ENCODE measurements at places on chromosomes 3 and 15.

GRCh38 chr3:43870844-43871626 lies 180.3 kb downstream of the ABHD5 start:
- no peak for DNase-seq

DNA sequence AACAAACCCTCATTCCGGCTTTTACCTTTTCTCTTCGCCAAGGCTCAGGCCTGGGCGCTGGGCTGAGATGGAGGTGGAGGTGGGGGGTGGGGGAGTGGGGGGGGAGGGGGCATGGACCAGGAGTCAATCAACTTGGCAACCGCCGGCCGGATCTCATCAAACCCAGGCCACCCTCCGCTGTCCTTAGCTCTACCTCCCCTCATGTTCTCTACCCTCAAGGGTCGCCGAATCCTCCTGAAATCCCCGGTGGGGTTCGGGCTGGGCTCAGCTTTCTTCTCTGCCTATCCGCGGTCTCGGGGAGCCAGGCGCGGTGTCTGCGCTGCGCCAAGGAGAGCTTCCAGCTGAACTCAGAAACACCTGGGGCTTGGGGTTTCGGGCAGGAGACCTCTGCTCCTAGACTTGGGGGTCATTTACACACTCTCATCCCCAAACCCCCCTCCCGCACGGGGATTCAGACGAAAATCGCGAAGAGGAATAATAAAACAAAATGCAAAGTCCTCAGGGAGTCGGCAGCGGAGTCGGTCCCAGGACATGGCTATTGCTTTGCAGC lies 2.5 kb downstream of the ONECUT1 start:
- DNase-seq = no peak

DNA sequence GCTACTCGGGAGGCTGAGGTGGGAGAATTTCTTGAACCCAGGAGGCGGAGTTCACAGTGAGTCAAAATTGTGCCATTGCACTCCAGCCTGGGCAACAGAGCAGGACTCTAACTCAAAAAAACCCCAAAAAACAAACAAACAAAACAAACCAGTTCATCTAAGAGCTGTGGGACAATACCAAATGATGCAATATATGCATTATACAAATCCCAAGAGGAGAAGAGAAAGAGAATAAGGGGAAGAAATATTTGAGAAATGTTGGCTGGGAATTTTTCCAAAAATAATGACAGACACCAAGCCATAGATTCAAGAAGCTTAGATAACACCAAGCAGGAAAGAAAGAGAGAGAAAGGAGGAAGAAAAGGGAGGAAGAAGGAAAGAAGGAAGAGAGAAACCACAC lies 82.5 kb downstream of the KLF13 start:
- DNase-seq = no peak

GRCh38 chr3:185649414-185649813 lies 63.3 kb downstream of the SENP2 start:
- DNase-seq = no peak

DNA sequence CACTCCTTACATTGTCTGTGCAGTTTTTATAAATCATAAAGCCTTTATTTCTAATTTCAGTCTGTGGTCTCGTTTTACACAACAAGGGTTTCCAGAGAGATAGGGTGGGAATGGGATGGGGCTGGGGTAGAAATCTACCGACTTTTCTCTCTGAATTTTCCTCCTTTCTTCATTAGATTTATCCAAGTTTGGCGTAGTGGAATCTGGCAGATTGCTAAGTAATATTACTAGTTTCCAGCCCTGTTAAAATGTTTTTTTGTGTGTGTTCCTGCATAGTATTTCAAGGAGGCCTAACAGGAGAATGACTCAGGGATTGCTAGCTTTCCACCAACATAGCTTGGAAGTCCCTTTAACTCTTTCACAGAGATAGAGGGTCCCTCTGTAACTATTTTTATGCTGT lies 185.5 kb upstream of the GOLGA6L4 start:
- no peak for DNase-seq

GRCh38 chr3:138594935-138595610 lies 1.0 kb upstream of the CEP70 start:
- no peak for DNase-seq

GRCh38 chr15:63950911-63951481 lies 95.3 kb downstream of the DAPK2 start:
- DNase-seq = no peak

DNA sequence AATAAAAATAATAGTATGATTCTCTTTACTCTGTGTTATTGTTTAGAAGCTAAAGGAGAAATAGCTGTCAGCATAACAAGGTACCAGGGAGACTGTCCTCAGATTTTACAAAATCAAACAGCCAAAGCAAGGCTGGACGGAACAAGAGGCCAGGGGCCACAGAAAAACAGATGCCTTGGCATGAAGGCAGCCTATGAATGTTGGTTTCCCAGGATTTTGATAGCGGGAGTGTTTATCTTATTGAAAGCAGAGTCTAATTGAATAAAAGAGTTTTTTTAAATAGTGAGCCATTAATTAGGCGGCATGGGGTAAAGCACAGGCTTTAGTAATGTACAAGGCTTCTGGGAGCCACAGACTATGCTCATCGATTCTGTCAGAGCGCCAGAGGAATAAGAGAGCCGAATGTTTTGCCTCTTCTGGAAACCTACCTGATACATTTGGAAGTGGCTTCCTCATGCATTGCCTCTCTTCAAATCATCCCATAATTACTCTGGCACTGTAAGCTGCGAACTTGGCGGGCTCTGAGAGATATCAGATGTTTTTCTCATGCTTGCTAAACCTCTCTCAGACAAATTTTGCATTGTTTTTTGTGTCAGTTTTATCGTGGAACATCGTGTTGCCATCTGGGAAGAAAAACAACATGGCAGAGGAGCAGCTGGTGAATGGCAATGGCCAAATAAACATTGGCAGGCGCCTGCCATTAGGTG lies 30.4 kb upstream of the TMCO5A start:
- DNase-seq = no peak

DNA sequence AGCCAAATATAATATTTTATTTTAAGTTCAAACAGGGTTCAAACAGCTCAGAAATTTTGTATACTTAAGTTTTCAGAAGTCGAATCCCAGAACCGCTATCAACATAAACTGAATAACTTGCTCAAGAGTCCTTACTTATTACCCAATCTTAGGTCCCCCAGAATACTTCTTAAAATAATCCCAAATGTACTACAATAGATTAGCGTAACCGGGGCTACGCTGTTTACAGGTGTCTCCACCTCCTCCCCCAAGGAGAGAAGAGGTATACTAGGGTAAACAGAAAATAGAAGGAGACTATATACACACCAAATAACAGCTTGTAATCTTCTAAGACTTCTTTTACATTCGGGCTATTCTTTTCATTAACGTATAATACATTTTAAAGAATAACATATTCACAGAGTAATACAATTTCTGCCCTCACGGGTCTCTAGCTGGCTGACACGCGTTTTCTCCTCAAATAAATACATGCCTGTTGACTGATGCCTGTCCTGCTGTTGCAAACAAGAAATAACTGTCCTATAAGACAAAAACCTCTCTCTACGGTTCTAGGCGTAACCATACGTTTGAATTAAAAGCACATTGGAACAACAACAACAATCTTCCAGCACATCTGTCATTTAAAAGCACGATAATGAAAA lies 1.3 kb downstream of the DENND4A start:
- DNase-seq = no peak
